Colonic mucosa (tissue), 4 donors: ENCODE measurements at places on chromosomes 1 and 21. TPM values are rescaled to one million over a fixed set of nuclear protein-coding genes. Genes with fewer than 3 reads are reported as not detected.
A peak's percentile ranks its signal among the peaks of the same experiment; 100 is the strongest.

DNA sequence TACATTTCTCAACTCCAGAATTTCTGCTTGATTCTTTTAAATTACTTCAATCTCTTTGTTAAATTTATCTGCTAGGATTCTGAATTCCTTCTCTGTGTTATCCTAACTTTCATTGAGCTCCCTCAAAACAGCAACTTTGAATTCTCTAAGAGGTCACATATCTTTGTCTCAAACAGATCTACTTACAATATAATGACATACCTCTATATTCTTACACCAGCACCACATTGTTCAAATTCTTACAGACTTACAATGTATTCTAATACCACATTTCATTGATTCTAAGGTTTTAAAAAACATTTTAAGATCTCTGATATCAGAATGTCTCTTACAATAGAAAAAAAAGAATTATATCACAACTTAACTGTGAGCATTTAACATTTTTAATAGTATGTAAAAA lies 77.4 kb downstream of the DIRAS3 start:
- DNase-seq: no peak

The DVL1 gene
- total RNA-seq: 71.3 TPM

DNA sequence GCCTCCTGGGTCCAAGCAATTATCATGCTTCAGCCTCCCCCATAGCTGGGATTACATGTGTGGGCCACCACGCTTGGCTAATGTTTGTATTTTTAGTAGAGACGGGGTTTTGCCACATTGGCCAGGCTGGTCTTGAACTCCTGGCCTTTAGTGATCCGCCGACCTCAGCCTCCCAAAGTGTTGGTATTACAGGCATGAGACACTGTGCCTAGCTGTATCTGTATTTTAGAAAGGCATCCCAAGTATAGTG lies 69.3 kb downstream of the NKAIN1 start:
- DNase-seq: no peak

GRCh38 chr1:67333603-67334002 lies 25.9 kb downstream of the IL12RB2 start:
- DNase-seq: no peak

GRCh38 chr21:32698971-32699693 lies 28.7 kb downstream of the SYNJ1 start:
- DNase-seq: peak; percentile 80

DNA sequence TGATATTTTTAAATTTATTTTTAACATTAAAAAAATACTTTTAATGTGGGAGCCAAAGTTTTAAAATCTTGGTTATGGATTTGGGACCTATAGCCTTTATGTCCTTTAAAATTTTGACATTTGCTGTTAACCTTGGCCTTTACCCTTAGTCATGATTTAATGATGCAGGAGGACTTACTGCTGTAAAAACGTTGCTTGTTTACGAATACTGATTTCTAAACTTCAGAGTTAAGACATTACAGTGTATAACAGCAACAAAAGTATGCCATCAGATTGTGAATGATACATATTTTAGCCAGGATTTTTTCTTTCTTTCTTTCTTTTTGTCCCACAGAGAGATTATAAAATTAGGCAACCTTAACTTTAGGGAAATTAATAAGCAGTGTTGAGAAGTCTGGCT lies 8.9 kb downstream of the RBM15 start:
- DNase-seq: no peak

The DISC1 gene
- 3.4 TPM for total RNA-seq

The OR2L2 gene
- total RNA-seq: not detected

DNA sequence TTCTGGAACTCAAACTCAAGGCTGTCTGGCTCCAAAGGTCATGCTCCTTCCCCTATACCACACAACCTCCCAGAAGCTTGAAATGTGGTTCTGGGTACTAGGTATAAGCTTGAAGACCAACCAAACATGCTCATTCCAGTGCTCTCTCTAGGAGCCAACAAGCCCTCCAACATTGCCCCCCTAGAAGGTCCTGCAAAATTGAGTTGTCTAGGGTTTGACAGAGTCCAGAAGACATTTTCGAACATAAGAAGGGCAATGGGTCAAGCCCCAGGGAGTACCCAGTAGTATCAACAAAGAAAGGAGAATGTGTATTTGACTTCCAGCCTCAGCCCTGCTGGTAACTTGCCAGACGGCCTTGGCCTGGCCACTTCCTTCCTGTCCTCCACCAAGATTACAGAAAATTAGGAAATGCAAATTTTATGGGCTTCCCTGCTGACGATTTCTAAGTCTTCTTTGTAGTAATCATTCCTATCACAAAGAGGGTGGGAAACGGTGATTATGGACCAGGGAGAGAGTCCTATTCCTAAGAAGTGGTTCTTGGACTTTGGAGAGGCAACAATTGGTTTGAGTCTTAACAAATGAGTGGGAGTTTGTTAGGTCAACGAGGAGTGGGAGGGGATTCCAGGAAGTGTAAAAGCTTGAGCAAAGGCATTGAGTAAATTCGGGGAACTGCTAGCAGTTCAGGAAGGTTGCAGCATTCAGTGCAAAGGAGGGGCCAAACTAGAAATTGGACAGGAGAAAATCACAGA lies 18.7 kb upstream of the SLAMF1 start:
- DNase-seq: no peak

- DNase-seq: no peak
These were observed 56.3 kb downstream of the GIPC2 start for GRCh38 chr1:78102082-78102481.

DNA sequence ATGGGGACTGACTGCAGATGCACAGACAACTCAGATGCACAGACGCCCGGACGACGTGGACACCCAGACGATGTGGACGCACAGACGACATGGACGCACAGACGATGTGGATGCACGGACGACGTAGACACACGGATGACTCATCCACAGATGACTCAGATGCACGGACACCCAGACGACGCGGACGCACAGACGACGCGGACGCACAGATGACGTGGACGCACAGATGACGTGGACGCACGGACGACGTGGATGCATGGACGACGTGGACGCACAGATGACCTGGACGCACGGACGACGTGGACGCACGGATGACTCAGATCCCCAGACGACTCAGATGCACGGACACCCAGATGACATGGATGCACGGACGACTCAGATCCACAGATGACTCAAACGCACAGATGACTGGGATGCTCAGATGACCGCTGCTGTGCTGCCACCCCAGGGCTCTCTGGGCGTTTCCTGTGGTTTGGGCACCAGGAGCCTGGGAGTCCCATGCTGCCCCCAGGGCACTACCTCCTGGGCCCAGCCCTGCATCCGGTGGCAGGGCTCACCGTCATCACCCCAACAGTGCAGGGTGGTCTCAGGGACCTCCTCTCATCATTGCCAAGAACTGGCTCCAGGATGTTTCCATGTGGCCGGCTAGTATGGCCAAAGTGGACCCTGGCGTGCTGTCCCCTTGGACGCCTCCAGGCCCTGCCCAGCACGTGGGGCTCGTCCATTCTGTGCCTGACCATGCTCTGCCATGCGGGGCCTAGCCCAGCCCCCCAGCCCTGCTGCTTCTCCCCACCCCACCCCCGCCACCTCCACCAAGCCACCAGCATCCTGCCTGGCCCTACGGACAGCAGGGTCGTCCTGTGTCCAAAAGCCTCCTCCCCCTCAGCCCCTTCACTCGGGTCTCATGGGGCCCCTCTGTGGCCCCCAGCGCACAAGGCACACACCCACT lies 14.0 kb downstream of the FAAP20 start:
- no peak for DNase-seq

GRCh38 chr1:19390901-19391595 lies 78.9 kb downstream of the SLC66A1 start:
- peak; percentile 63 for DNase-seq

The OVAAL gene
- total RNA-seq: not detected

- DNase-seq: no peak
These were observed 12.0 kb downstream of the OR2M4 start for GRCh38 chr1:248243204-248243603.

- DNase-seq: no peak
These were observed 11.6 kb downstream of the BSND start for GRCh38 chr1:55010194-55010886.

GRCh38 chr1:84245563-84245962 lies 55.9 kb upstream of the SAMD13 start:
- DNase-seq: no peak
